NCI-H2081 (cell line): ENCODE measurements at places on chromosomes 6 and 20.

DNA sequence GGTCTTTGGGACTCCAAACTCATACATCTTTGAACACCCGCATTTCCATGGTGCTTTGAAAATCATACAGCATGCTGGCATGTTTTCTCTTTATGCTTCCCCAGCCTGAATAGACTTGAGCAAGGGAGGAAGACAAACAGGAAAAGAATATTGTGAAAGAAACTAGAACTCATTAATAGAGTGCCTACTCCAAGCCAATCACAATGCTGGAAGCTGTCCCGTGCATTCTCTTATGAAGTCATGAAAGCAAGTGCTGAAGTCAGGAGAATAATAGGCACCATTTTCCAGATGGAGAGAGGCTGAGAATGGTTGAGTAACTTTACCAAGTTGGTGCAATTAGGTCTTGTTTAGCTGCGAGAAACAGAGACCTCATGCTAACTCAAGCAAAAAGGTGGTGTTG, 102.5 kb upstream of the PTPRT start:
- no peak for DNase-seq

- DNase-seq: no peak
These were observed 51.9 kb downstream of the BTBD9 start for GRCh38 chr6:38587766-38588362.

DNA sequence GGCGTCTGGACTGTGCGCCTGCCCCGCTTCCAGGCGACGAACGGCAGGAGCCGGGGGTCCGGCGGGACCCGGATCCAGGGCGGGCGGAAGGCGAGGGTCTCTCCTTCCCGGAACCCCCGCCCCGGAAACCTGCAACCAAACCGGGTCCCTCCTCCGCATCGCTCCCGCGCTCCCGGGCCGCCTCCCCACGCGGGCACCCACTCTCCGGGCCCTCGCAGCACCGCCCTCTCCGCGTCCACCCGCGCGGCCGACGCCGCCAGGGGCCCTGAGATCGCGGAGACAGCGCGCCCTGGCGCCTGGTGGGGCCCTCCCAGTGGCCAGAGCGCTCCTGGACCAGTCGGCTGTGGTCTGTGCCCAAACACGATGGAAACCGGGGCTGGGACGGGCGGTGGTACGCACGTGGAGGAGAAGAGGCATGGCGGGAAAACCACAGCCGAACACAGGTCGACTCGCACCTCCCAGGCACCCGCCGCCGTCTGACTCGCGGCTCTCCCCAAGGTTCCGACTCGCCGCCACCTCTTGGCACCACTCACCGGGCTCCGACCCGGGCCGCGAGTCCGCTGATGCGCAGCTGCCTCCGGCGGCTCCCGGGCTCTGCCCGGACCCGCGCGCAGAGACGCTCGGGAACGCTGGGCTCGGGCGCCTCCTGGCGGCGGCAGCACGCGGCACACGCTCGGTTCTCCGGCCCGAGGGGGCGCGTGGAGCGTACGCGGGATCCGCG, 7.9 kb downstream of the NKX2-2 start:
- no peak for DNase-seq

DNA sequence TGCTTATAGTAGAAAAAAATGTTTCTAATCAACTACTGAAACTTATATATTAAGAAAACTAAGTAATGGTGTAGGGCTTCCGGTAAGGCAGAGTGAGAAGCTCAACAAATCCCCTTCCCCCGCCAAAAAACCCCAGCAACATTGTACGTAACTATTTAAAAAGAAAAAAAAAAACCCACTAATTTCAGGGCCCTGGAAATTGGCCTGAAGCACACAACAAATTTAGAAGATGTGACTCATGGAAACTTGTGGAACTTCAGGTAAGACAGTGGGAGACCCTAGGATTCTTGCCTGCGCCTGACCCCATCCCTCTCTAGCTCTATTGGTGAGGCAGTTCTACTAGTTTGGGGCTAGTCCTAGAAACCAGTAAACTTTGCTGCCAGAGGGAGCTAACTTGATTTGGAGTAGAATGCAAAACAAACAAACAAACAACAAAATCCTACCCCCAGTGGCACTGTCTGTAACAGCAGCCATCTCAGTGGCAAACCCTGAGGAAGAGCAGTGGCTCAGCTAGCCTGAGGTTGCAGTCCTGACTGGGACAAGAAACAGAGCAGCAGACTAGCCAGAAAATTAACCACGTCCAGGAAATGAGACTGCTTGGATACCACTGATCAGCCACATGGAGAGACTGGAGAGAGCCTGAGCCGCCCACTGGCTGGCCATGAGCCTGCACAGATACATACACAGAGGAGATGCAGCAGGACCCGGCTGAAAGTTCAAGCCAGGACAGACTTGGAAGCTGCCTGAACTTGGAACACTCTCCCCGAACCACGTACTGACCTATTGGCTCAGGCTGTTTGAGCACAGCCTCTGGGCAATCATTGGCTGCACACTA, 135.1 kb downstream of the TBXT start:
- no peak for DNase-seq

- no peak for DNase-seq
These were observed 1.1 kb downstream of the DDAH2 start for GRCh38 chr6:31727717-31728671.

DNA sequence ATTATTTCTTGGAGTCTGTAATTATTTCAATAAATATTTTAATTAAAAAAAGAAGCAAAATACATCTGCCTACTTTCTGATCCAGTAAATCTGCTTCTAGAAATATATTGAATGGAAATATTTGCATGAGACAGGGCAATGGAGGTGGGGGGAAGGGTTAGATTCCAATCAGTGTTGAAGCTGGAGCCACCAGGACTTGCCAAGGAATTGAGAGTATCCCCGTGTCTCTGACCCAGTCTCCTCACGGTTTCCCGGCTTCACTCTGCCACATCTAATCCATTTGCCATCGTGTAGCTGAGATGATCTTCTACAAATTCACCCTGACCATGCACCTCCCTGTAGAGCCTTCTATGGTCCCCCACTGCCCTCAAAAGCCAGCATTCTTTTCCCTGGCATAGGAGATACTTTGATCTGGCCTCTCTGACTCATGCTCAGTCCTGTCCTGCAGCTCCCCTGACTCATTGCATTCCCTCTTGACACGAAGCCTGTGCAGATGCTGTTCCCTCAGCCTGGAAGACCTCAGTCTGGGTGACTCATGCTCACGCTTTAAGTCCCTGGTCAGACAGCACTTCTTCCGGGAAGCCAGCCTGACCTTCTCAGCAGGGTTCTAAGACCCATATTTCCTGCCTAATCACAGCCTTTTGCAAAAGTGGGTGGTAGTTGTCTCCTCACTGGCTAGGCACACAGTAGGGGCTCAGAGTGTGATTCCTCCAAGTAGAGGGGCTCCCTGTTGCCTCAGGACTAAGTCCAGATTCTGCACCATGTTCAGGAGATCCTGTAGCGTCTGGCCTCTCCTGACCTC, 23.0 kb upstream of the FKBP1A start:
- DNase-seq: no peak

GRCh38 chr20:45818239-45818638, 5.8 kb downstream of the UBE2C start:
- no peak for DNase-seq

DNA sequence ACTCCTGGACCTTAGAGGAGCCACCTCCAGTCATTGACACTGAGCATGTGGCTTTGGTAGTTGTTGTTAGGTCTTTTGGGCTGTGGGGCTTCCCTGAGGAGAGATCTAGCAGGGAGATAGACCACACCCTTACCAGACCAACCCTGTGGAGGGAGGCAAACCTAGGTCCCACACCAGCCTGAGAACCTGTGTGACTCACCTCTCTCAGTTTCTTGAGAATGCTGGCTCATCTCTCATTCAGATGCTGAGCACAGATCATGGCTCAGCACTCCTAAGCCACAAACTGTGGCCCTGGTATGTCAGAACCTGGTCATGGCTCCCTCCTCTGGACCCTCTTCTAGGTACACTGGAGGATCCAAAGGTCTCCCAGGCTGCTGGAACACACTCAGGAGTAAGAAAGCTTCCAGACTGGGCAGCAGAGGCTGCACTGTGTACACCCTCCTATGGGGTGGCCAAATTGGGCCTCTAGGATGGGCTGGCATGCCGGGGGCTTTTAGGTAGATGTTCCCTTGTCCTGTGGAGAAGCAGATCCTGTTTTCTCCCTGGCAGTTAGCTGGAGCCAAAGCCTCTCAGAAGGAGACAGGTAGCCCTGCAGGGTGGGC, 1294.5 kb downstream of the KHDRBS2 start:
- no peak for DNase-seq

GRCh38 chr6:2899596-2899995, 3.5 kb downstream of the SERPINB9 start:
- no peak for DNase-seq

GRCh38 chr20:38249536-38250310, 10.8 kb downstream of the KIAA1755 start:
- DNase-seq: no peak

GRCh38 chr6:78347191-78347916, 520.0 kb upstream of the IRAK1BP1 start:
- no peak for DNase-seq

GRCh38 chr6:85795945-85796344, 153.3 kb upstream of the SYNCRIP start:
- no peak for DNase-seq

GRCh38 chr20:36218380-36219064, 17.8 kb upstream of the AAR2 start:
- no peak for DNase-seq

DNA sequence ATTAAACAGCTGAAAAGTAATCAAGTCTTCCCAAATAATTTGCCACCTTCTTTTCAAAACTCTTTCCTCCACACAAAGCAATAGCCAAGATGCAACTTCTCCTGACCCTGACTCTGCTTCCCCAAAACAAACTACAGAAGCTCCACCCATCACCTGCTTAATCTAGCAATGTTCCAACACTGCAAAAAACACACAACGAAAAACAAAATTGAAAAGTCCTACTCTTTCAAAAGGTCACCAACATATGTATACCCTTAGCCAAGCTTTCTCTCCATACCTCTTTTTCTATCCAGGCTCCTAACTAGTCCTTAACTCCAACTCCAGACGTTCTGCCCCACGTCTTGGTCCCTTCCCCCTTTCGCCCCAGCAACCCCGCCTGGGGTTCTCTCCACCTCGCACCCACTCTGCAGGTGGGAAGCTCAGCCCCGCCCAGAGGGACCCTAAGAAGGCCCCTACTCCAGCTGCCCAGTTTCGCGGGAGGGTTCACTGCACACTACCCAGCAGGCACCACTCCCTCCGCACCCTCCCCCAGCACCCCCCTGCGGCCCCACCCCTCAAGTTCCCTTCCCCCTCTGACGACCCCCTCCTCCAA, 717 bp downstream of the CSNK2A1 start:
- DNase-seq: no peak

- no peak for DNase-seq
These were observed 177.7 kb downstream of the TSHZ2 start for GRCh38 chr20:53149890-53150205.

GRCh38 chr6:41840326-41840725, 52.8 kb downstream of the TOMM6 start:
- no peak for DNase-seq

DNA sequence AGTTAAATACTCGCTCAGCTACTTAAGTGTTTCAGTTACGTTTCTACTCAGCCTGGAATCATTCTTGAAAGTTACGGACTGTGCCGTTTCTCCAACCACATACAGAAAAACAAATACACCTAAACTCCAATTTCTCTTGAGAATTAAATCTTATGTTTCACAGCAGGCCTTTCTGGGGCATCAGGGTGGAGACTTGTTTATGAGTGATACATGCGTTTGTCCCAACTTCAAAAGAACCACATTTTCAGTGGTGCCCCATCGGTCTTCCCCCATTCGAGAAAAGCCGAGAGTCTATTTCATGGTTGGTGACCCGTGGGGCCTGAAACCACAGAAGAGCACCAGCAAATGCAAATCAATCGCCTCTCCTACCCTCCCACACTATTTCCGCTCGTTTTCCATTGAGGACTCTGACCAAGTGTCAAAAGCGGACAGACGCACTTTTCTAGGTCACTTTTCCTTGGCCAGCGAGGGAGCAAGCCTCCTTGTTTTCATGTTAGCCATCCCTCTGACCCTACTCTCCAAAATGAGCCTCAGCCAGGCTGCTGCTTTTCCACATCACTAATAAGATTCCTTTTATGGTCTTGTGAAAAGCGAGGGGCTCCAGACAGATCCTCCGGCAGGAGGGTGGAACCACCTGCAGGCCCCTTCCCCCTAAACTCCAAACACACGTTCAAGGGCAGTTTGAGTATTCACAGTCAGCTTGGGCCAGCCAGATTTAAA, 3.1 kb downstream of the JAG1 start:
- DNase-seq: no peak

DNA sequence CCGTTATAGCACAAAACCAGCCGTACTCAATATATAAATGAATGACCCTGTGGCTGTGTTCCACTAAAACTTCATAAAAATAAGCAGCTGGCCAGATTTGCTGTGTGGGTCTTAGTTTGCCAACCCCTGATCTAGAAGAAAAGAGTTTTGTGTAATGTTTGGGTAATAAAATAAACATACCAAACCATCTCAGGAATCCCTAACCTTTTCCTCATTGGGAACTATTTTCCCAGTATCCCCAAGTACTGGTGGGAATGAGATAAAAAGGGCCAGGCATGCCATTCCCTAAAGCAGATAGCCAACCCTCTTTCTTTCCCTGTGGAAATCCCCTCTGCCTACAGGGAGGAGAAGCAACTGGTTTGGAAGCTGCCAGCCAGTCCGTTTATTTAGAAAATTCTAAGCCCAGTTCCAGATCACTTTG, 169.1 kb upstream of the AKAP12 start:
- no peak for DNase-seq

DNA sequence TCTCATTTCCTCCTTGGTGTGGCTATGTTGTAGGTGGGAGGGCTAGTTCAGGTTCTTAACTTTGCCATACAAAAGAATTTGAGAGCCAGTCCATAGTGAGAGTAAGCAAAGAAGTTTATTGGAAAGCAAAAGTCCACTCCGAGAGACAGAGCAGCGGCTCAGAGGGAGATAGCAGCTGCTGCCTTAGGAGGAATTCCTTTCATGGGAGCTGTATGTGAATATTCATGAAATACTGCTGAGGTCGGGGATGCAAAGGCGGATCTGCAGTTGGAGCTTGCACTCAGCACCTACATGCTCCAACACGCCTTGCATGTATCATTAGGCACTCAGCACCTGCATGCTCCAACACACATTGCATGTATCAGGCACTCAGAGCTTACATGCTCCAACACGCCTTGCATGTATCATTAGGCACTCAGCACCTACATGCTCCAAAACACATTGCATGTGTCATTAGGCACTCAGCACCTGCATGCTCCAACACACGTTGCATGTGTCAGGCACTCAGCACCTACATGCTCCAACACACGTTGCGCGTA, 54.9 kb downstream of the CDH4 start:
- DNase-seq: no peak

GRCh38 chr20:61849376-61849775, 216.3 kb downstream of the TAF4 start:
- no peak for DNase-seq

GRCh38 chr20:507006-507758, 36.4 kb downstream of the CSNK2A1 start:
- DNase-seq: no peak

DNA sequence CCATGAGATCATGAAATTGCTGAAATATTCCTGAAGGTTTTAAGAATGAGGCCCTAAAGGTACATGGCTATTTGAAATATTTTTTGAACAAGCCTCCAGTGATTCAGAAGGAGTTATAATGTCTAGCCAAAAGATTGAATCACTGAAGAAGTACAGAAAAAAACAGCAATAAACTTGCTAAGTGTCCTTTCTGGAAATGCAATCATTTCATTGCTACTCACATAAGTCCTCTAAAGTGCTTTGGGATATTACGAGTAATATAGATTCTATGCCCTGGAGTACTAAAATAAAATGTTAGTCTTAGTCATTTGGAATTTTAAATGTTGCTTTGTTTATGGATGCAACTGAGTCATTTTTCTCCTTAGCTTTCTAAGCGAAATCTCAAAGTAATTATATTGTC, 32.7 kb downstream of the CENPW start:
- no peak for DNase-seq
